ENCODE measurements at places on chromosomes 4 and X.

GRCh38 chrX:39779952-39780783 lies 317.6 kb downstream of the BCOR start:
- no peak for DNase-seq

GRCh38 chr4:87074121-87074488 lies 139.3 kb downstream of the AFF1 start:
- no peak for DNase-seq

- DNase-seq: no peak
These were observed 177.2 kb downstream of the ARAP2 start for GRCh38 chr4:36067116-36067515.

GRCh38 chr4:127781300-127782024 lies 660 bp upstream of the HSPA4L start:
- peak; percentile 59 for DNase-seq

GRCh38 chrX:68060506-68061205 lies 372.6 kb downstream of the OPHN1 start:
- no peak for DNase-seq

- DNase-seq: peak; percentile 42
These were observed 18.8 kb downstream of the PAK3 start for GRCh38 chrX:111114806-111115205.

- peak; percentile 75 for DNase-seq
These were observed 12.9 kb upstream of the SMPX start for GRCh38 chrX:21770631-21771321.
